ENCODE measurements at places on chromosomes 2 and 18.
A peak's percentile ranks its signal among the peaks of the same experiment; 100 is the strongest.

GRCh38 chr2:7432436-7432835, 515.2 kb downstream of the RNF144A start:
- DNase-seq = no peak

- no peak for DNase-seq
Measured at GRCh38 chr2:48728840-48729239, 26.7 kb downstream of the LHCGR start.

GRCh38 chr2:94622113-94622618, 249.1 kb upstream of the TEKT4 start:
- peak; percentile 56 for DNase-seq

- DNase-seq = no peak
Measured at GRCh38 chr2:65096948-65097347, 33.0 kb downstream of the RAB1A start.

- no peak for DNase-seq
Measured at GRCh38 chr2:236223675-236224074, 40.5 kb downstream of the ASB18 start.

DNA sequence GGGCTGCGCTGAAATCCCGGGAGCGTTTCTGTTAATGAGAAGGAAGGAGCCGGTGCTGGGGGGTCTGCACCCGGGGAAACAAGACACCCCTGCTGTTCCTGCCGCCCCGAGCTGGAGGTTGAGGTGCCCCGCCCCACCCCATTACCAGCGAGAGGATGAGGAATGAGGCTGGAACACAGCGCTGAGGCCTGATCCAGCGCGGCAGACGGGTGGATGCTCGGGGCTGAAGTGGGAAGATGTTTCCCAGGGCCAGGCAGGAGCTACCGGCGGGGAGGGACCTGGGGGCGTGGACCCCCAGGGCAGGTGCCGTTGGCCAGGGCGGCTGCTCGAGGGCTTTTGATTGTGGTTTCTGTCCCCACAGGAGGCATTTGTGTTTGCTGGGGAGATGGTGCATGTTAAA, 134.3 kb upstream of the CTDP1 start:
- DNase-seq = no peak

- DNase-seq = no peak
Measured at GRCh38 chr18:38459131-38459994, 893.8 kb upstream of the CELF4 start.

DNA sequence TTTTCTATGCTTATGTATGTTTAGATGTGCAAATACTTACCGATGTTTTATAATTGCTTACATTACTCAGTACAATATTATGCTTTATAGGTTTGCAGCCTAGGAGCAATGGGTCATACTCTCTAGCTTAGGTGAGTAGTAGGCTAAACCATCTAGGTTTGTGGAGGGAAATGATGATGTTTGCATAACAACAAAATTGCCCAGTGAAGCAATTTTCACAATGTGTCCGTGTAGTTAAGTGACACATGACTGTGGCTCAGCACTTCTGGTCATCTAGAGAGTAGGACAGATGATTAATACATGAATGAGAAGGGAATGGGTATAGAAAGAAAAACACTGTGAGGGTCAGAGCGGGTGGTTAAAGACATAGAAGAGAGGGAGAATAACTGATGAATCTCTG, 2116.2 kb upstream of the PIK3C3 start:
- no peak for DNase-seq

DNA sequence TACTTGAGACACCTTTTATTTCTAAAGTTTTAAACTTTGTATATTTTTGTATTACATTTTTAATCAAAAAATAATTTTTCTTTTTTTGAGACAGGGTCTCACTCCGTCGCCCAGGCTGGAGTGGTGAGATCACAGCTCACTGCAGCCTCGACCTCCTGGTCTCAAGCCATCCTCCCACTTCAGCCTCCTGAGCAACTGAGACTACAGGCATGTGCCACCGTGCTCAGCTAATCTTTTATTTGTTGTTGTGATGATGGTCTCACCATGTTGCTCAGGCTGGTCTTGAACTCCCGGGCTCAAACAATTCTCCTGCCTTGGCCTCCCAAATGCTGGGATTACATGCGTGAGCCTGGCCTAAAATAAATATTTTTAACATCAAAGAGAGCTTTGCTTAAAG, 218.7 kb upstream of the SH3BP4 start:
- no peak for DNase-seq

DNA sequence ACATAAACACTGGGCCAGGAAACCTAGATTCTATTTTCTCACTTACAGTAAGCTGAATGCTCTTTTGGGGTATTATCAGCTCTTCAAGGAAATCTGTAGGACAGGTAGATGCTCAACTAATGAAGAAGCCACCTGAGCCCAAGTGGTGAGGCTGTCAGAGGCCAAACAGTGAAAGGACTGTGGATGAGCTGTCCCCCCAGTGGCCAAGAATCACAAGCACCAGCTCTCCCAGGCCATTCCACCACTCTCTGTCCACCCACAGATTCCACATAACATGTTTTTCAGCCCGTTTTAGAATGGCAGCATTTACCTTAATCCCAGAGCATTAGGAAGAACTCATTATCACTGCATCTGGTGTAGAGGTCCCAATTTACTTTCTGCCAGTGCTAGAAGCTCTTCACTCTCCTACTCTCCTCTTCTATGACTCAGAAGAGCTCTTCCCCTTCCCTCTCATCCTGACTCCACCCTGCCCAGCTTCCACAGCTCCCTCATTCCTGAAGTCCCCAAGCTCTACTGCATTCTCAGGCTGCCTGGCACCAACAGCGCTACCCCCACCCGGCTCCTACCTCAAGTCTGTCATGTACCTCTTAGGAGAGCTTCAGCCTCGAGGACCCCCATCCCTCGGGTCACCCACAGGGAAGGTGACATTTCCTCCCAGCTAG, 43.8 kb upstream of the GORASP2 start:
- DNase-seq = no peak

- peak; percentile 12 for DNase-seq
Measured at GRCh38 chr2:138028538-138028937, 64.3 kb downstream of the HNMT start.

DNA sequence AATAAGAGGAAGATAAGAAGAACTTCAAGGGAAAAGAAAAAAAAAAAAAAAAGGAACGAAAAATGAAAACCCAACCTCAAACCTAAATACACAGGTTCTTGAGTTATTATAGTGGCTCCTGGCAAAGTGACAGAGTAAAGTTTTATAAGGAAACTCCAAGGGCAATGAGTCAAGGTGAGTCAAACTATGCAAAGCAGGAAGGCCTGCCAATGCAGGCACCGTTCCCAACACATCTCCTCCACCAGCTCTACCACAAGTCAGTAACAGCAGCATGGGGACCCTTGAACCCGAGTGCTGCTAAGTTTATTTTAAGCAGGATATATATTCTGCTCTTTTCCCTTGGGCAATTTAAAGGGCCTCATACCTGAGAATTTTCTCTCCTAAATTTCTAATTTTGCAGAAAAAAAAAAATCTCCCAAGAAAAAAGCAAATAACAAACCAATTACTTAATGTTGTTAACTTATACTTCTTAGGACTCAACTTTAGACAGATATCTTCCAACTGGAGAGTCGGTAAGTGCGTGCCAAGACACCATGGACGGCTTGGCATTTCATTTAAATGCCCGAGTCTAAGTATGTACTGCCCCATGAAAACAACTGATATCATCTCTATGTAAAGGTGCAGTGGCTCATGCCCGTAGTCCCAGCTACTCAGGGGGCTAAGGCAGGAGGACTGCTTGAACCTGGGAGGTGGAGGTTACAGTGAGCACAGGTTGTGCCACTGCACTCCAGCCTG, 75.7 kb upstream of the TFCP2L1 start:
- DNase-seq = no peak

- no peak for DNase-seq
Measured at GRCh38 chr2:9221223-9221622, 14.6 kb downstream of the ASAP2 start.

DNA sequence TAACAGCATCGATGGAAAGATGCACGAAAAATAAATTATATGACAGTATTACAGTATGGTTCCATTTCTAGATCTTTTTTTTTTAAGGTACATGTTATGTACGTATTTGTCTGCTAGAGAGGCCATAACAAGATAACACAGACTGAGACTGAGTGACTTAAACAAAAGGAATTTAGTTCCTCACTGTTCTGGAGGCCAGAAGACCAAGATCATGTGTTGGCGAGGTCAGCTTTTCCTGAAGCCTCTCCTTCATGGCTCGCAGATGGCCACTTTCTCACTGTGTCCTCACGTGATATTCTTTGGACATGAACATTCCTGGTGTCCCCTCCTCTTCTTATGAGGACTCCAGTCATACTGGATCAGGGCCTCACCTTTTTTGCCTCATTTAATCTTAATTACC, 177.4 kb downstream of the CAPN13 start:
- DNase-seq = no peak

DNA sequence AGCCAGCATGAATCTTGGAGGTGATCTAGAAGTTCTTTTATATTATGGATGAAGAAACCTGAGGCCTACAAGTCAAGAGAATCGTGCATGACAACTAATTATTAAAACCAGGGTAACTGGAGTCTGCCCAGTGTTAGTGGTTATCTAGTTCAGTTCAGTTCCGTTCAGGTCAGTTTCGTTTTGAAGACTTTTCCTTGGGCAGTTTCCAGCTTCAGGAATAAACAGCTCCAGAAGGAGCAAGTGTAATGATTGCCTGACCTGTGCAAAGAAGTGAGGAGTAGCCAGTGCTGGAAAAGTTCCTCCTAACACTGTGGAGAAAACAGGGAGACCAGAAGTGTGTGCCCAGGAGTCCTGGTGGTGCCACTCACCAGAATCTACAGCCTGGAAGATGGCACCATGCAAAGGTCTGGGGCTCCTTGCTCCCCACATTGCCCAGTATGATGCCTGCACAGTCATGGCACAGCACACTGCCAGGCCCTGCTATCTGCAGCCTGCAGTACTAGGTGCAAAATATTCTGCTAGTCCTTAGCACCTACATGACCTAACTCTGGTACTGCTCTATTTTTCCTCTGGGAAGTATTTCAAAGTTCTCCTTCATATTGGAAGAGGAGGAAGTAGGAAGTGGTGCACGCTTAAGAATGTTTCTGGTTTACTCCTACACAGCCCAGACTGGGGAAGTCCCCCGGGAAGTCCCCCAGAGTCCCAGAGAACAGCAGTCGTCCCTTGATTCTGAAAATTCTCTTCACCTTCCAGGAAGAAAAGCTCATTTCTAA, 65.8 kb downstream of the SUMO1 start:
- DNase-seq = no peak

GRCh38 chr18:43277164-43277600, at the start of gene SYT4:
Gene SYT4 (minus strand): TSS chr18:43277490. CDS start chr18:43277281, 209 bp downstream.
- peak; percentile 68 for DNase-seq

DNA sequence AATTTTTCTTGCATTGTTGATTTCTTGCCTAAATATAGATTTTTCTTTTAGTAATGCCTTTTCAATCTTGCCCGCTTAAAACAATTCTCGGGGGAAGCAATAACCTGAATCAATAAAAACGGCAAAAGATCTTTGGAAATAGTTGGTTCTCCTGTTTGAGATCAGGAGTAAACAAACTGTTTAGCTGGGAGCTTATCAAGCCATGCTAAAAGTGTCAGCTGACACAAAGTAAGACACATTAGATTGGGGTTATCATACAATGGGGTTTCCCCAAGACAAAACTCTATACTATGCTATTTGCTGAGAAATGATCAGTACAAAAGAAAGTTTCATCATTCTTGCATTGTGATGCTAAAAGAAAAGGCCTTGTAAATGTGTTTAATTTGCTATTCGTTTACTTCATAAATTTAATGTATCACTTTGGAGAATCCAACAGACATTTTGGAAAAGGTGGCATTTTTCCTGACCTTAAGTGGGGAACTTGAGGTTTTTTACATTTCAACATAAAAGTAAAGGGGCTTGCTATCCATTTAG, 46.5 kb downstream of the ATIC start:
- DNase-seq = no peak

GRCh38 chr2:216887138-216887537, 27.3 kb upstream of the TNP1 start:
- no peak for DNase-seq

- no peak for DNase-seq
Measured at GRCh38 chr2:241432824-241433448, 75.4 kb downstream of the STK25 start.
